ENCODE measurements at places on chromosomes 2 and 18.

GRCh38 chr2:12348216-12348615 is 368.5 kb upstream of the TRIB2 start:
- no peak for DNase-seq
- no peaks in the 10 kb centered on the region for H3K27me3 ChIP-seq
- no peak overlapping the region for H3K27ac ChIP-seq
- H3K36me3 ChIP-seq: no peaks in the 10 kb centered on the region
- H3K4me1 ChIP-seq: no peaks in the 10 kb centered on the region

DNA sequence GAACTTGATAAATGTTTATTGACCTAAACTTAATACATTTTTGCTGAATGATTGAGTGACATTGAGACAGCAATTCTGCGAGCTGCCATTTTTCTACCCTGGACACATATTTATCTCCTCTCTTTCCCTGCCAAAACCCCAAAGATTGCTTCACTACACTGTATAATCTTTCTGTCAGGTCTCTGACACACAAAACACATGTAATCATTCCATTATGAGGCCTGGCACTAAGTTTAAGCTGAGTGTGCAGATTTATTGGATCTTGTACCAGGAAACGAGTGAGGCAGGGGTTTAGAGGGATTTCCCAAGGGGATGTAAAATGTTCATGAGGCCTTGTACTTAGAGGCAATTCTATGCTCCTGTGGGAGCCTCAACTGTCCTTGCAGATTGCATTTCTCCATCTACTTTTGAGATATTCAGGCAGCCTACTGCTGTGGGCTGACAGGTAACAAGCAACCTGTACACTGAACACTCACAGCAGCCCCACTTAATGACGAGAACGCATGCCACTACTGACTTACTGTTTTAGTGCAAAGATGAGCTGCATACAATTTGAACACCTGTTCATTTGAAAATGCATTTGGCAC is 13.7 kb upstream of the OSR1 start:
- H3K27ac ChIP-seq: no peak overlapping the region
- no peaks in the 10 kb centered on the region for H3K27me3 ChIP-seq
- no peak overlapping the region for H3K4me3 ChIP-seq
- no peaks in the 10 kb centered on the region for H3K36me3 ChIP-seq

GRCh38 chr2:159755788-159756187 is 42.2 kb downstream of the CD302 start:
- no peak for DNase-seq
- H3K4me1 ChIP-seq: peaks cover 13% of the 10 kb centered on the region
- no peak overlapping the region for H3K4me3 ChIP-seq
- no peak overlapping the region for H3K27ac ChIP-seq

DNA sequence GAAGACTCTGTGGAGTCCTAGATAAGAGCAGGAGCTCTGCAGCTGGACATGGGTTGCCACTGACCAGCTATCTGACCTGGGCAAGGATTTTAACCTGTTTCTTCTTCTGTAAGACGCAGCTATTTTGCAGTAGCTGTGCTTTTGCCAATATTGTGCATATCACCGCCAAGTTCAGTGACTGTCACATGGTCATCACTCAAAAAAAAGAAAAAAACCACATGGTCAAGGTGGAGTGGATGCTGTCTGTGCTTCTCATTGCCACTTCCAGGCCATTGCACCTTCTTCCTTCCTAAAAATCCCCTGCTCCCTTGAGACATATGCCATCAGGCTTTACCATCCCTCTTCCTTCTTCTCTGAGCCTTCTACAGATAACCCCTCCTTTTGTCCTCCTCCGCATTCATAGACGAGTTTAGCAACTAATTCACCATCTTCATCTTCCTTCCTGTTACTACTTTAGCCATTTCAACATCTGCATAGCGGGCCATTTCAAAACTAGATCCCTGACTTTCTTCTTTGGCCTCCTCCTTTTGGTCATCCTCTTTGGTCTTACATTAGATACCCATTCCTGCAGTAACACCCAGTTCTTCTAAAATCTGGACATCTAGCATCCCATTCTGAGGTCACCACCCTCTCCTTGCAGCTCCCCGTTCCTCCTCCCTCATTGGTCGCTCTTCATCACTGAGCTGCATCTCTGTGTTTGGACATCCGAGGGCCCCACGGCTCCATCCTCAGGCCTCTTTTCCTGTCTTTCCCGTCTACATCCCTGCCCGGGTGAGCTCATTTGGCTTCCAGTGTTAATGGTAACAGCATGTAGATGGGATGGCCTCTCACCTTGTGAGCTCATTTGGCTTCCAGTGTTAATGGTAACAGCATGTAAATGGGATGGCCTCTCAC is 17.8 kb downstream of the RNF144A start:
- no peak overlapping the region for H3K4me3 ChIP-seq
- H3K27ac ChIP-seq: no peak overlapping the region
- no peaks in the 10 kb centered on the region for H3K4me1 ChIP-seq
- DNase-seq: no peak
- H3K36me3 ChIP-seq: no peaks in the 10 kb centered on the region

DNA sequence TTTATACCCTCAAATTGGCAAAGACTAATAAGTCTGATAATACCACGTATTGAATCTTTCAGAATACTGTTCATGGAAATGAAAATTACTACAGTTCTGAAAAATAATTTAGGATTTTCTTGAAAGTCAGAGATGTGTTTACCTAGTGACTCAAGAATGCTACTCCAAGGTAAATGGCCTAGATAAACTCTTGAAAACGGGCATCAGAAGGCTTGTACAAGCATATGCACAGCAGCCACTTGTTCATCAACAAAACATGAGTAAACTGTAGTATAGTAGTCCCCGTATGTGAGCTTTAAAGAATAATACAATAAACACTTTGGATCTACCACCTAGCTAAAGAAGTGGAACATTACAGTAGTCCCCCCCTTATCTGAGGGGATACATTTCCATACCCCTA is 157.5 kb downstream of the THADA start:
- DNase-seq: no peak
- no peak overlapping the region for H3K27ac ChIP-seq
- no peaks in the 10 kb centered on the region for H3K36me3 ChIP-seq
- H3K27me3 ChIP-seq: no peaks in the 10 kb centered on the region
- H3K4me1 ChIP-seq: no peaks in the 10 kb centered on the region

- no peak for DNase-seq
- H3K36me3 ChIP-seq: no peaks in the 10 kb centered on the region
- no peak overlapping the region for H3K27ac ChIP-seq
- no peak overlapping the region for H3K4me3 ChIP-seq
- H3K27me3 ChIP-seq: no peaks in the 10 kb centered on the region
- peaks cover 36% of the 10 kb centered on the region for H3K4me1 ChIP-seq
These were observed 84.0 kb downstream of the ZBTB7C start for GRCh38 chr18:48325115-48325665.

GRCh38 chr2:11753886-11754699 is 7.7 kb downstream of the LPIN1 start:
- H3K27ac ChIP-seq: peak overlapping the region; percentile 28
- peak overlapping the region; percentile 50 for H3K4me3 ChIP-seq
- no peaks in the 10 kb centered on the region for H3K36me3 ChIP-seq
- no peak for DNase-seq
- H3K27me3 ChIP-seq: no peaks in the 10 kb centered on the region

DNA sequence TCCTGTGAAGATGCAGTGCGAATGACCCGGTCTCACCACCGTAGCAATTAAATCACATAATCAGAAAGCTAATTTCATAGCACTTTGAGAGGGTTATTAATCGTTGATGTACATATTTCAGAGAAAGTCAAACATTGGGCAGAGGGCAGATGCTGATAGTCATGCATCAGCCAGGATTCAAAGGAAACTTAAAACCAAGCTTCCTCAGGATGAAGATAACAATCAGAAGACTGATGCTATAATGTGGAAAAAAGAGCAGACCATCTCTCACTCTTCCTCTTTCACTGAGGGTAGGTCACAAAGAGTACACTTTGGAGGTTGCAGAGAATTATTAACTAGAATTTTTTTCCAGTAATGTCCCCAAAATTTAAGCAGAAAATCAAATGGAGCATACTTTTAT is 1027.7 kb upstream of the ZEB2 start:
- H3K27ac ChIP-seq: no peak overlapping the region
- no peaks in the 10 kb centered on the region for H3K27me3 ChIP-seq
- no peak for DNase-seq
- H3K4me1 ChIP-seq: no peaks in the 10 kb centered on the region

DNA sequence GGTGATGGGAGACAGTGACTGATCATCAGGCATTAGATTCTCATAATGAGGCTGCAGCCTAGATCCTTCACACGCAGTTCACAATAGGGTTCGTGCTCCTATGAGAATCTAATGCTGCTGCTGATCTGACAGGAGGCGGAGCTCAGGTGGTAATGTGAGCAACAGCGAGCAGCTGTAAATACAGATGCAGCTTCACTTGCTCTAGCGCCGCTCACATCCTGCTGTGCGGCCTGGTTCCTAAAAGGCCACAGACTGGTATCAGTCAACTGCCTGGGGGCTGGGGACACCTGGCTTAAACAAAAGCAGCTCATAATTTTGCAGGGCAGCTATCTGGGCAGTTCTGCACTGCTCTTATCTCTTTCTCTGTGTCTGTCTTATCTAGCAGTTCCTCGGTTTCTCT is 20.4 kb upstream of the CD226 start:
- no peak overlapping the region for H3K27ac ChIP-seq
- H3K27me3 ChIP-seq: no peaks in the 10 kb centered on the region
- H3K4me1 ChIP-seq: no peaks in the 10 kb centered on the region
- H3K36me3 ChIP-seq: no peaks in the 10 kb centered on the region

DNA sequence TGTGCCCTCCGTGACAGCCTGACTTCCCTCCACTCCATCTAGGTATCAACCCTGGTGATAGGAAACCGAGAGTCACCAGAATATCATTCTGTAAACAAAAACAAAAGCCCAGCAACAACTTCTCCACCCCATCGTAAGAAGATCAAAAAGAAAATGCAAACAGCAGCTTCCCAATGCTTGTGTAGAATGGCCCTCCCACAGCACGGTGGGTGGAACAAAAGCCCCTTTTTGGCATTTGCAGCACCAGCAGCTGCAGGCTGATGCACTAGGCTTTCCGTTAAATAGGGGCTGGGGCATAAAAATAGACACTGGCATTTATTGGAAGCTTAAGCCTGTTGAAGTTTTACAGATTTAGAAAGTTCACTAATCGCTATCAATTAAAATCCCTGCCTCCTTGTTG is 513.0 kb downstream of the GALR1 start:
- no peak overlapping the region for H3K27ac ChIP-seq
- H3K36me3 ChIP-seq: no peaks in the 10 kb centered on the region
- H3K27me3 ChIP-seq: no peaks in the 10 kb centered on the region
- DNase-seq: no peak
- H3K4me1 ChIP-seq: no peaks in the 10 kb centered on the region

DNA sequence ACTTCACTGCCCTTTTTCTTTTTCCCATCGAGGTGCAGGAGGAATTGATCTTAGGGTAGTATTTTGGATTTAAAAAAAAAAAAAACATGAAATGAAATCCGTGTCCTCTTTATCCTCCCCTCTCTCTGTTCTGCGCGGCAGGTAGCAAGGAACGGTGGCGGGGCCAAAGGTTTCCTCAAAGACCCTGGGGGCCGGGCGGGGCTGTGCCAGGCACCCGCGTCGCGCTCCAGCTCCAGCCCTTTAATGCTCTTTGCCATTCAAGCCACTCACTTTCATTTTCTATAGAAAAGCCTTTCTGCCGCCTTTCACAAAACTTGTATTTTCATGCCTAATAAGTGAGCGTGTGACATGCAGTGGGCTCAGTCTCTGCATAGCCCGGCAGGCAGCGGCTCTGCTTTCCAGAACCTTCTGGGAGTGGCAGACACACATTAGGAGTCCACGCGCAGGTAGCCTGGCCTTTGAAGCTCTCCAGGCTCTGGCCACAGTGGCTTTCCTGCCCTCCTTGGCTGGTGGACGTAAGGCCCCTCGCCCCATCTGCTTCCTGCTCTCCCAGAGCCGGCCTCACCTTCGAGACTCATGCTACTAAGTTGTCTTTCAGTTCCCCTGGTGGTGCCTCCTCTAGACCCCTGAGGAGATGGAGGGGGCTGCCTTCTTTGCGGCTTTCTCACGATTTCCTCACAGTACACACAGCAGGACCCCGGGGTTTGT is 41.7 kb downstream of the AGAP1 start:
- H3K27ac ChIP-seq: no peak overlapping the region
- H3K4me1 ChIP-seq: peaks cover 4% of the 10 kb centered on the region
- H3K36me3 ChIP-seq: no peaks in the 10 kb centered on the region
- H3K27me3 ChIP-seq: no peaks in the 10 kb centered on the region
- DNase-seq: no peak

GRCh38 chr2:157902692-157903091 is 26.6 kb upstream of the ACVR1 start:
- H3K4me1 ChIP-seq: peaks cover 2% of the 10 kb centered on the region
- DNase-seq: no peak
- H3K27me3 ChIP-seq: no peaks in the 10 kb centered on the region
- no peak overlapping the region for H3K27ac ChIP-seq
- no peaks in the 10 kb centered on the region for H3K36me3 ChIP-seq

GRCh38 chr2:161101406-161101805 is 58.8 kb upstream of the TANK start:
- peaks cover 23% of the 10 kb centered on the region for H3K4me1 ChIP-seq
- H3K27ac ChIP-seq: no peak overlapping the region
- DNase-seq: no peak
- no peaks in the 10 kb centered on the region for H3K36me3 ChIP-seq
- H3K4me3 ChIP-seq: no peak overlapping the region

DNA sequence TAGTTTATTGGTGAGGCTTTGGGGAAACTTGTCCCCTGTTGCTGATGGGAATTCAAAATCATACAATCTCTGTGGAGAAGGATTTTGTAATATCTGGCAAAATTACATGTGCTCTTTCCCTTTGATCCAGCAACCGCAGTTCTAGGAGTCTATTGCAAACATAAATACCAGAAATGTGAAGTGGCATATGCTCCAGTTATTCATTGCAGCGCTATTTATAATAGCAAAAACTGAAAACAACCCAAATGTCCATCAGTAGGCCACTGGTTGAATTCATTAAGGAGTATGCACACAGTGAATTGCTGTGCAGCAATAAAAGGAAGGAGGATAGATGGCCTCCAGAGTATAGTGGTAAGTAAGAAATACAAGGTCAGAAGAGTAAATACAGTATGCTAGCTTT is 76.5 kb downstream of the HNRNPLL start:
- H3K36me3 ChIP-seq: no peaks in the 10 kb centered on the region
- H3K4me1 ChIP-seq: peaks cover 4% of the 10 kb centered on the region
- H3K4me3 ChIP-seq: no peak overlapping the region

DNA sequence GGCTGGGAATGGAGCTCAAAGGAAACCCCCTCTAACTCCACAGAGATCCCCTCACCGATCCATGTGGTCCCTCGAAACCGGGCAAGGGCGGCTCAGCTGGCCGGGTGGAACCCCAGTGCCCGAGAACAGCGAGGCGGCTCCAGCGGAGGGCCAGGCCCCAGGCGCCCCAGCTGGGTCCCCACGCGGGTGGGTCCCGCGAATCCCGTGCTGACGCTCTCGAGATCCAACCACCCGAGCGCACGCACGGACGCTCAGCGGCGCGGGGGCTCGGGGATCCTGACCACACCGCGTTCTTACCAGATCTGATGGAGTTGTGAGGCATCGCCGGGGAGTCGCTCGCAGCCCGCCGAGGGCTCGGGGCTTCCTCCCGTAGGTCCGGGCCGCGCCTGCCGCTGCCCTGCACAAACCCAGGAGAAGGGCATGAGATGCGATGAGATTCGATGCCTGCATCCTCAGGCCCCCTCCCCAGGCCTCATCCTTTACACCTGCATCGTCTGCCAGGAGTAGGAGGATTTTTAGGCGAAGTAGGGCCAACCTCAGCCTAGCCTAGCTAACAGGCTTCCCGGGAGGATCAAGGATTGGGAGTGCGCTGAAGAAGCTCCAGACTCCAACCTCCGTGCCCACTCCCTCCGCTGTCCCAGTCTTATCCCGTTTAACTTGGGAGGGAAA is 514 bp downstream of the PAX8 start:
- peak overlapping the region; percentile 54 for H3K4me3 ChIP-seq
- no peak for DNase-seq
- H3K27me3 ChIP-seq: peaks cover 21% of the 10 kb centered on the region
- H3K4me1 ChIP-seq: peaks cover 32% of the 10 kb centered on the region
